ENCODE measurements at places on chromosomes 16 and 17.

DNA sequence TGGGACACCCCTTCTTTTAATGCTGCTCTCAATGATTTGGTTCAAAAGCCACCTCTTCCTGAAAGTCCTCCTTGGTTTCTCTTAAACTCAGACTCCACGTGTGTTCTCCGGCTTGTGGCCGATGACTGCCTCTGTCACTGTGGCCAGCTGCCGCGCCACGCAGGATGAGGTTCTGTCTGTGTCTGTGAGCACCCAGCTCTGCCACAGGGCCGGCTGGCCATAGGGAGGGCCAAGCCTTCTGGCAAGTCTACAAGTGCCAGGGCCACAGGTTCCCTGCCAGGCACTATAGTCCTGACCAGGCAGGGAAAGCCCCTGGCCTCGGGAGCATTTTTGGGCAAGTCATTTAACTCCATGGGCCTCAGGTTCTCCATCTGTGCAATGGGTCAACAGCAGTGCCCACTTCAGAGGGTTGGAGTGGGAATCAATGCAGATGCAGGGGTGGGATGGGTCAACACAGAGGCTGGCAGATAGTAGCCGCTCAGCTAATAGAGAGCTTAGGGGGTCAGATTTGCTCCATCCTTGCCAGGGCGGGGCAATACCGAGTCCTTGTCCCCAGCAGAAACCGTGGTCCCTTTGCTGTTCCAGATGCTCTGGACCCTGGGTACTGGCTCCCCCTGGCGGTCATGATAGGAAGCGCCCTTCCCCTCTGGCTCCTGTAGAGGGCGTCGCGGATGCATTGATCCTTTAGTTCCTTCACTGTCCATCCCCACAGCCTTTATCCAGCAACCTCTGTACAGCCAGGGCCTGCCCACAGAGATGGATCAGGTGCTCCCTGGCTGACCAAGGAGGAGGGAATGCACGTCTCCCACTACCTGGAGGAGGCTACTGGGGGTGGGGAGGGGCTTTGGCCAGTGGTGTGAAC lies 19.3 kb upstream of the ADGRG3 start:
- DNase-seq: no peak

DNA sequence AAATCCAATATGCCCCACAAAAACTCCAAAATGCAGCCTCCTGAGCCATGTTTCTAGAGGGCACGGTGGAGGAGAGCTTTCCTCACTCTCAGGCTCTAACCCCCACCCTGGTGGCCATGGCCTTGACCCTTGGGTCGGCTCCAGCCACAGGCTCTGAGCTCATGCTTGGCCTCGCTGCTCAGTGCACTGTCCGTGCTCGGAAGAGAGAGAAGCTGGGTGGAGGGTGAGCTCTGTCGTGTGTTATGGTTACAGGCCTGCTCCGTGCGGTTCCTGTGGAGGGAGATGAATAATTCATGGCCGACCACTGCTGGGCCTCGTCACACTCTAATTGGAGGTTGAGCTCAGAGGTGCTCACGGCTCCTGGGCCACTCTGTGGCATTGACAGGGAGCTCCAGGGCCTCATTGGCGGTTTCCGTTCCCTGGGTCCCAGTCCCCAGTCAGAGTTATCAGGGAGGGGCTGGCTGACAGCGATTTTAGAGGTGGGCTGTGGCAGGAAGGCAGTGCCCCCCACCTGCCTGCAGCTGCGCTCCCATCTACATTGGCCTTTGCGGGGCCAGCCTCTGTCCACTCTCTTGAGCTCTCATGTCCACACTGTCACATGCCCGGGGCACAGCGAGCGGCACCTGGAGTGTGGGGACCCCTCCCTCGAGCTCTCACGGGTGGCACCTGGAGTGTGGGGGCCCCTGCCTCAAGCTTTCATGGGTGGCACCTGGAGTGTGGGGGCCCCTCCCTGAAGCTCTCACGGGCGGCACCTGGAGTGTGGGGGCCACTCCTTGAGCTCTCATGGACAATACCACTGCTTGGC lies 24.9 kb downstream of the ACSF3 start:
- DNase-seq: no peak

GRCh38 chr17:2060385-2060658 lies 5.4 kb downstream of the HIC1 start:
- DNase-seq: no peak

GRCh38 chr16:14955546-14956231 lies 18.4 kb downstream of the NPIPA1 start:
- DNase-seq: no peak

DNA sequence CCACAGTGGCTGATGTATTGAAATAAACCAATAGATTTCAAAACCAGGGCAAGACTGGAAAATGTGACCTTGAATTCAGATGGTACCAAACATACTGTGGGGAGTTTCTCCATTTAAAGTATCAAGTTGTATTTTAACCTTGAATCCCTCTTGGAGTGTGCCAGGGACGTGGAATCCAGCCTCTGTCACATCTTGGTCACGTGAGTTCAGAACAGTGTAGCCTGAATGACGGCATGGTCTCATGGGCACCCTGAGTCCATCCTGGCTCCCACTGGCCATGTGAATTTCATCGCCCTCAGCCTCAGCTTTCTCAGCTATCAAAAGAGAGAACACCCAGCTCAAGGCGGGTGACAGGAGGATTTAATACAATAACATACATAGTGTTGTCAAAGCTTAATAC lies 6.8 kb downstream of the ZNF771 start:
- no peak for DNase-seq

DNA sequence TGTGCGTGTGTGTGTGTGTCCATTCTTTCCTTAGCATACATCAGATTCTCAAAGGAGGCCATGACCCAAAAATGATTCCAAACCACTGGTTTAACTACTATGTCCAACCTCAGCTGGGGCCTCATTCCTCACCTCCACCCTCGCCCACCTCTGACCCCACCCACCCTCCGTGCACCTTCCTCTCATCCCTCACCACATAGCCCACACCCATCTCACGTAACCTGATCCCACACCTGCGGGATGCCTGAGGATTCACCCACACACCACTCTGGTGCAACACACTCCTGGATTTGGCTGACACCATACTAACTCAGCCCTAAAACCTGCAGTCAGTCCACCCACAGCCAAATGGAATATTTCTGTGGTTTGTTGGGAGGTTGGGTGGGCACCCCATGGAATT lies 3.3 kb upstream of the CSNK2A2 start:
- DNase-seq: no peak

DNA sequence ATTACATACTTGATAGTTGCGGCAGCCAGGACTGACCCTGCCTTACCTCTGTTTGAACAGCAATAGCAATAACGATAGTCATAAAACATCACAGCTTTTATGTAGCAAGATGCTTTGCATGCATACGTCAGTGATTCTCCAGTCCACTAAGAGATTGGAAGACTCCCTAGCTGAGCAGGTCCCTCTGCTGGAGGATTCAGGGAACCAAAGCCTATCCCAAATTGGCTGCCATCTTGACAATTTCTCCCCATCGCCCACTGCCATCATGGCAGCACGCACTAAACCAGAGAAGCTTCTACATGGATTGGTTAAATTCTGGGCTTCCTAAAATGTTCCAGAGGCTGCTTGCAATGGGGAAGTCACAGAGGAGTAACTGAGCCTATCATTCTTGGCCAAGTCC lies 360.6 kb upstream of the XYLT1 start:
- DNase-seq: no peak

- DNase-seq: no peak
Measured at GRCh38 chr16:85461022-85461813, 151.9 kb upstream of the GSE1 start.

DNA sequence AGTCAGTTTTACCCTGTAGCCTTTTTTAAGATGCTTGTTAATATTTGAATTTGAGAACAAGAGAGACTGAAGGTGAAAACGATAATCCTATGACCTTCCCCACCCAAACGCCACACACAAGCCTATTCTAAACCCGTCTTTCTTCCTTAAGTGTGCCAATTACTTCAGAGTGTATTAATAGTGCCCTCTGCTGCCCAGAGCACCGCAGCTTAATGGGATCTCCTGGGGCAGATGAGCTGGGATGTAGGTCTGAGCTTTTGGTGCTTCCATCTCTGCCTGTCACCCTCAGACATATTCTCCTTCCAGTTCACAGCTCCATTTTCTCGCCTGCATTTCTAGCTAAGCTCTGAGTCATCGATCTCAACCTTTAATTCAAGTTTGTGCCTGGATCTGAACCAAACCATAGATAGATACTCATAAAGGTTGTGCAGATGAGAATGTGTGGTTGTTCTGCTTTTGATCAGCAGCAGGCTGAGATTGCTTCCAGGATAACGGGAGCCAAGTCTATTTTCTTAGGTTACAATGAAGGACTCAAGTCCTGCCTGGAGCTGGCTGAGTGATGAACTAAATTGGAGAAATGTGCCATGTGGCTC lies 46.4 kb upstream of the CDH13 start:
- no peak for DNase-seq

- DNase-seq: no peak
Measured at GRCh38 chr16:11349599-11350276, 4.5 kb downstream of the RMI2 start.

GRCh38 chr16:79628988-79629387 lies 28.5 kb upstream of the MAF start:
- DNase-seq: no peak

DNA sequence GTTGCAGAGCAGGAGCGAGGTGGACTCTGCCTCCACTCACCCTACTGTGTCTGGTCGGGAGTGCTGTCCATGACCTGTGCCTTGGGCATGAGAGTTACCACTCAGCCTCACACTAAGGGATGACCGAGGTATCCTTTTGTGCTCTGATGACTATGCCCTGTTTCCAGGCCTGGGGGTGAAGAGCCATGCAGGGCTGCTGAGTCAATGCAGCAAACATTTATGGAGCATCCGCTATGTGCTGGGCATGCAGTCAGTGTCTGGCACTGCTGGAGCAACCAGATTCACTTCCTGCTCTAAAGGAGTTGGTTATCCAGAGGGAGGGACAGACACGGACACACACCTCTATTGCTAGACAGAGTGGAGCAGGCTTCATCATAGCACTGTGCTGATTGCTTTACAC lies 7.6 kb upstream of the HNF1B start:
- peak; percentile 45 for DNase-seq

- DNase-seq: no peak
Measured at GRCh38 chr16:85455534-85455933, 157.6 kb upstream of the GSE1 start.

GRCh38 chr16:23716484-23716883 lies 3.5 kb upstream of the ERN2 start:
- no peak for DNase-seq

DNA sequence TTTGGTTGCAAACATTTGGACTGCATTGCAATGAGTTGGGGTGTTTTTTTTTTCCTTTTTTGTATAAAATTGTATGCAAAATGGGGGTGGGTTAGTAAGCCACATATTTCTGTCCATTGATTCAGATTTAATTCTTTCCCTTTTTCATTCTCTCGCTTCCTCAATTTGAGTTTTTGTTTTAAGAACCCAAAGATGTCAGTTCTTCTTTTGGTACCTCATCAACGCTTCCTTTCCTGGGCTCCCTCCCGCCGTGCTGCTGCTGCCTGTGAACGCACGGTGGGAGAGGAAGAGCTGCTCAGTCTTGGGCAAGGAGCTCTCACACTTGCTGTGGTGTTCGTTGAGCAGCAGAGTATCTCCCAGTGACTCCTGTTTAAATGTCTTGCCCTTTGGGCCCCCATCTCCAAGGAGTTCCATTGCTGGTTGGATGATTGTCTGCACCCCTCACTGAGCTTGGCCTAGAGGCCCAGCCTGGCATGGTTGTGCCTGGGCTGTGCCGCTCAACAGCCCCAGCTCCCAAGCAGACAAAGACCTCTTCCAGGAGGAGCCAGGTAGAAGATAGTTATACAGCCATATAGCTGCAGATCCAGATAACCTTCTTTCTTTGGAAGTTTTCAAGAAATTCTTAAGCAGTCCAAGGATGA lies 13.6 kb downstream of the UBFD1 start:
- no peak for DNase-seq

DNA sequence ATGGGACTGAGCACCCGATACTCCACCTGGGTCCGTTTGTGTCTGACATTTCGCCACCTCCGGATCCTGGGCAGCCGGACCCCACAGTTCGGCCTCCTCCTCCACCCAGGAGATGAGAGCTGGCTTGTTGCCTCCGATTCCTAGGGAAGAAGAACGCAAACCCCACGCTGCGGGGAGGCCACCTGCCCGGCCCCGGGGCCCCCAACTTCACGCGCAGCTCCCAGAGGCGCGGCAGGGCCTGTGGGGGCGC lies 542 bp downstream of the ZNF764 start:
- no peak for DNase-seq

DNA sequence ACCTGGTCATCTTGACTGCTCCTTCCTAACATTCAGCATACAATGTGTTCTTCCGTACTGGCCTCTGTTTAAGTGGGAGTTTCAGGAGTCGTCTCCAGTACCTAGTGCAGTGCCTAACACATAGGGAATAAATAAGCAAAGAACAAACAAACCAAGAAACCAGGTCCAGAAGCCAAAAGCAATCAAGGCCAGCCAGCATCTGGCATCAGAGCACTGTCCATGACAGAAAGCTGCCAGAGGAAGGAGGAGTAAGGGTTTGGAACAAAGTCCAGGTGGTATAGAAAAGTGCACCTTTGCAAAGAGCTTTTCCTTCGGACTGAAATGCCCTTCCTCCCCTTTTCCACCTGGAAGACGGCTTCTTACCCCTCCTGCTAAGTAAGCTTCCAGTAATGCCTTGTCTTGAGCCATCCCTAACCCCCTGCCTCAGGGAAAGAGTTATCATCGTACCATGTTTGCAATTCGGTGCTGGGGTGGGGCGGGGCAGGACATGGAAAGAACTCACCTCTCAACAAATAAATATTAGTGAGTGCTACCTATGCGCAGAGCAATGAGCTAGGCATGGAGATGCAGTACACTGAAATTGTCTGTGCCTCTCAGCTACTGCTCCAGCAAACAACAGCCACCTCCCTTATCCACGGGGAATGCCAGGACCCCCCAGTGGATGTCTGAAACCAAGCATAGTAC lies 47.6 kb downstream of the C17orf67 start:
- no peak for DNase-seq

GRCh38 chr17:45338996-45339535 lies 22.2 kb upstream of the MAP3K14 start:
- no peak for DNase-seq

GRCh38 chr16:66057057-66057456 lies 309.4 kb upstream of the CDH5 start:
- no peak for DNase-seq

- no peak for DNase-seq
Measured at GRCh38 chr17:28717578-28718332, at the start of gene RAB34. RAB34 (minus strand) TSS chr17:28717868; CDS start chr17:28717266, 602 bp downstream.

DNA sequence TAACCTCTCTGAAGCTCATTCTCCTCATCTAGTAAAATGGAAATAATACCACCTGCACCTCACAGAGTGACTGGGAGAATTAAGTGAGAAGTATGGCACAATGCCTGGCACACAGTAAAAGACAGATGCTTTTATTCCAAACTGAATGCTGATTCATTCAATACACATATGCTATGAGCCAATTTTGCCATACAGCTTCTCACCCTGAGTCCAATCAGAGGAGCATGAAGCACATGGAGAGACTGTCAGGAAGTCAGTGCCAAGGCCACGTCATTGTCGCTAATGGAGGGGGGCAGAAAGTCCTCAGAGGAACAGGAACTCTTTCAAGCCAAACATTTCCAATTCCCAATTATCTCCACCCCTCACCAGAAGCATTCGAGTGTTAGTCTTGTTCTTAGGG lies 11.6 kb downstream of the MKS1 start:
- no peak for DNase-seq

Data from keratinocyte (primary cell).